ENCODE measurements at places on chromosomes 1 and 21.

DNA sequence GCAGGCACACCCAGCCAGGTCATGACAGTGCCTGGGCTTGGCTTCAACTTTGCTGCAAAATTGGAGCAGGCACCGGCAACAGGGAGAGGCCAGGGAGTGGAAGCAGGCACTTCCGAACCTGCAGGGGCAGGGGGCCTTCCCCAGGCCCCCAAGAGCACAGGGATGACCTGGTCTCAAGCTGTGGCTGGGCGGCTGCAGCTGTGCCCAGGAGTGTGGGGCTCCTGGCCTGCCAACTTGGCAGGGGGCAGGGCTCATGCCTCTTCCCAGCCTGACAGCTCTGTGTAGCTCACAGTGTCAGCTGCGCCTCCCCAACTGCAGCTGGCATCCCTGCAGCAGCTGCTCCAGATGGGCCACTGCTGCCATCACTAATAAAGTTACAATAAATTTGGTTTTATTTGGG, 51.5 kb upstream of the SCYL3 start:
- DNase-seq = no peak

DNA sequence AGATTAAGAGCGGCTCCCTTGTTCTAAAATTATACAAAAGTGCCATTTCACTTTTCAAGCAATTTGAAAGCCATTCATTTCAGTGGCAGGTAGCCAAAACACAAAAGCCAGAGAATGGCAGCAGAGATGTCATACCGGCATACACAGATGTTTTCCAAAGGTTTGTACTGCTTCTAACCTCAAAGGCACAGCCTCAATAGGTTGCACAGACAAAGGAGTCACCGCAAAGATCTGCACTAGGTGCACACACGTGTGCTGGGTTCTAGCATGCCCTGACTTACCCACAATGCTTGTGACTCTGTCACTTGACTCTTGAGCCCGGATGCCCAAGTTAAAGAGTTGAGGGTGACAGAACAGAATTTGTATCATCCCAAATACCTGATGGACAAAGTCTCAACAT, 448.9 kb upstream of the ADGRL2 start:
- no peak for DNase-seq

- DNase-seq = no peak
Observed at GRCh38 chr1:87963556-87963955, 634.9 kb downstream of the LMO4 start.

DNA sequence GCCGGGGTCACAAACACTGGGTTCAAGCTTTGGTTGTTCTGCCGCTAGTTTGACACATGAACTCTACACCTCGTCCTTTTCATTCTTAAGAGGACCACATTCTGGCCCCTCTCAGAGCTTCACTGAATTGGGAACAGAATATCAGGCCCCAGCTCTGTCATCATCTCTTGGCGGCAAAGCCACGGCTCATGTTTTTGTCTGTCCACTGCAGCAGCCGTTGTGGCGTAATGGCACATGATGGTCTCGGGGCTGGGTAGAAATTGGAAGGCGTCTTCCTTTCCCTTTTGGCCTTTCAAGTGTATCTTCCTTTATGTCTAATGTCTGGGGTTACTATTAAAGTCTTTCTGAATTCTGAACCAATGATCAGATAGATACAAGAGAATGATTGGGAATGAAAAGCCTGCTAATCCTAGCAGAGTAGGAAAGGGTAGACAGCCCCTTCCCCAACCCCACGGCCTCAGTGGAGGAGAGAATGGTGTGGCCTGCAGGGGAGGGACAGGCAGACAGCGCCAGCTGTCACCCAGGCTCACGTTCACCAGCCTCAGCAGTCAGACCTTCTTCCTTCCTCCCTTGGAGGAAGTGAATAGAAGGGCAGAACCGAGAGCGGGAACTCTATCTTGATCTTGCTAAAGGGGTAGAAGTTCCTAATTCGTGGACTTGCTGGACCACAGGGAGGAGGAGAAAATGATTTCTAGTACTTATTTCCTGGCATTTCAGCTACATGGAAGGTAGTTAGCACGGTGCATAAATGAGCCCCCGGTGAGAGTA, 498.1 kb downstream of the KIF26B start:
- no peak for DNase-seq

DNA sequence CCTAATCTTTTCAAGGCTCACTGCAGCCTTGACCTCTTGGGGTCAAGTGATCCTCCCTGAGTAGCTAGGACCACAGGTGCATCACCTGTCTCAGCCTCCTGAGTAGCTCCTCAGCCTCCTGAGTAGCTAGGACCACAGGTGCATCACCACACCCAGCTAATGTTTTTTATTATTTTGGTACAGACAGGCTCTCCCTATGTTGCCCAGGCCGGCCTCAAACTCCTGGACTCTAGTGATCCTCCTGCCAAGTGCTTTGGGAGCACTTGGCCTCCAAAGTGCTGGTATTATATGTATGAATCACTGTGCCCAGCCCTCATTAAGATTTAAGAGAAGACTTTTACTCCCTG, 58.5 kb upstream of the S1PR1 start:
- no peak for DNase-seq

- DNase-seq = no peak
Observed at GRCh38 chr1:95780836-95781235, 546.8 kb downstream of the RWDD3 start.

- no peak for DNase-seq
Observed at GRCh38 chr1:183223467-183223866, 37.4 kb downstream of the LAMC2 start.

DNA sequence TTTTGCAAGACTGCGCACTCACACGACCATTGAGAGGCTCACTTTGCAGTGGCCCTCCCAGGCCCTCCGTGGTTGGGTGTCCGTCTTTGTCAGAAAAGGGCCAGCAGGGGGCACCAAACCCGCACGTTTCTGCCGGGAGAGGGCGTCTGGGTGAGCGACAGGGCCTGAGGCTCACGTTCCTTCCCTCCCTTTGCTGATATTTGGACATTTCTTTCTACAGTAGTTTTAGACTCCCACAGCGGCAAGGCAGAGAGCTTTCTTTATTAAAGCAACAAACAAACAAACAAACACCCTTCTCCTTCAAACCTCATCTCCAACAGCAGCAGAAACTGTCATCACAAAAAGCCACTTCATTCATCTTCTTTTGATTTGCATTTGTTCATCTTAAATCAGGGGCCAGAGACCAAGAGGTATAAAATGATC, 79.2 kb upstream of the WDR26 start:
- peak; percentile 85 for DNase-seq

GRCh38 chr1:61047061-61047460, 35.3 kb upstream of the NFIA start:
- no peak for DNase-seq

DNA sequence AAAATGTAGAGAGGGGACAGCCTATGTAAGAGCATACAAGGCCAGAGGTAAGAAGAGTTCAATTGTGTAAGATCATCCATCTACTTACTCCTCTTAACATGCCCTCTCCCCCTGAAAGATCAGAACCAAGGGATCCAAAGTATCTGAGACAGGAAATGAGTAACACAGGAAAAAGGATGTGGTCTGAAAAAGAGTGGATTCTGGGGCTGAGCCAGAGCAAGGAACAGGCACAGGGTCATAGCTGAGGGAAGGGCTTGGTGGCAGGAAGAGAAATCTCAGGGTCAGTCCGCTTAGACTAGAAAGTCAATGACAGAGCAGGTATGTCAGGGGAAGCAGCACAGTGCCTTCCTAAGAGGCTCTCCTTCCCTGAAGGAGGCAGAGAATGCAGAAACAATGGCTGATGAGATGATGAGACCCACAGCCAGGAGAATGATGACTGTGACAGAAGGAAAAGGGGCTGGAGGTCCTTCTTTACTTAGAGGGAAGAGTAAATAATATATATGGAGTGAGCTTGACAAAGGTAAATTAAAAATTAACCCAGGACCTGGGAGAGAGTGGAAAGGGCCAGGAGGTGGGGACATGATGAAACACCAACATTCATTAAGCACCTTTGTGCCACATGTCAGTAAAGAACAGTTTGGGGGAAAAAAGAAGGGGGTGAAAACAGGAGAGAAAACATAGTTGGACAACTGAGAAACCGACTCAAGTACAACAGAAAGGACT, 26.2 kb upstream of the A3GALT2 start:
- DNase-seq = no peak

- DNase-seq = no peak
Observed at GRCh38 chr21:30391492-30392025, 4.3 kb upstream of the KRTAP13-1 start.

DNA sequence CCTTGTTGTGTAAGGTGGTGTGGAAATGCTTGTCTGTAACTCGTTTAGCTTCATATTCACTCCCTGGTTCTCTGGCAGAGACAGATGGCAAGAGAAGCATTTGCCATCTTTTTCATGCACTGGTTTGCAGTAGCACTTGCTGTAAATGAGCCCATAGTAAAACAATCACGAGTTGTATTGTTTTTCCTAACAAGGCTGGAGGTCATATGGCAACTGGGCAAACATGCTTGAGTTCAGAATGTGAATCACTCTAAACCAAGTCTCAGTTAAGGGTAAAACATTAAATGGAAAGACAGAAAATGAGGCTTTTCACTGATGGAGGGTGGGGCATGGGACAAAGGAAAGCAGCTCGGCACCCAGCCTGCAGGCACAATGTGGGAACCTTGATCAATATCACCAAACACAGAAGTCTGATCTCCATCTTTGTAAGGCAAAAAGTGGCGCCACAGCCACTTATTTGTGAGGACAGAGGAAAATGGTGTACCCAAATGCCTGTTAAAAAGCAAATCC, 26.5 kb upstream of the LPAR3 start:
- no peak for DNase-seq

GRCh38 chr1:183470147-183470960, 1.9 kb upstream of the SMG7 start:
- peak; percentile 93 for DNase-seq

- no peak for DNase-seq
Observed at GRCh38 chr21:37921091-37921490, 4.8 kb upstream of the KCNJ6 start.

- DNase-seq = peak; percentile 81
Observed at GRCh38 chr21:46295996-46296752, 10.0 kb downstream of the YBEY start.

- DNase-seq = no peak
Observed at GRCh38 chr1:116201911-116202310, 90.7 kb downstream of the MAB21L3 start.

GRCh38 chr1:998745-998994, 1.2 kb downstream of the HES4 start:
- no peak for DNase-seq

- DNase-seq = no peak
Observed at GRCh38 chr1:228446852-228447251, 30.2 kb upstream of the TRIM17 start.

- DNase-seq = no peak
Observed at GRCh38 chr1:147491098-147491497, 50.2 kb upstream of the BCL9 start.

DNA sequence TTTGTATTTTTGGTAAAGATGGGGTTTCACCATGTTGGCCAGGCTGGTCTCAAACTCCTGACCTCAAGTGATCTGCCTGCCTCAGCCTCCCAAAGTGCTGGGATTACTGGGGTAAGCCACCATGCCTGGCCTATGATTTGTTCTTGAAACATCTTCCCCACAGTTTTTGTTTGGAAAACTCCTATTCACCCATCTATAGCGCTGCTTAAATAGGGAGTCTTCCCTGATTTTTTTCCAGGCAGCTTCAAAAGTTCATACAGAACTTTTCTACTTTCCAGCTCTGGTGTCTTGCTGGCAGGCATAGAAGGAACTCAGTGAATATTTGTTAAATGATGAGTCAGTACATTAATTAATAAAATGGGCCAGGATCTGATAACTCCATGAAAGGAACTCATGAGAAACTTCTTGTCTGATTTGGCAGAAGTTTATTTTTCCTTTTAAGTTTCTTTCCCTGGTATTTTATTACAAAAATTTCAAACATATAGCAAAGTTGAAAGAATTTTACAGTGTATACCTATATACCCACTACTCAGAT, 33.0 kb upstream of the TTC22 start:
- DNase-seq = no peak

- DNase-seq = no peak
Observed at GRCh38 chr1:64955097-64956009, 11.0 kb downstream of the JAK1 start.
